ENCODE measurements at places on chromosomes 1 and 21.

DNA sequence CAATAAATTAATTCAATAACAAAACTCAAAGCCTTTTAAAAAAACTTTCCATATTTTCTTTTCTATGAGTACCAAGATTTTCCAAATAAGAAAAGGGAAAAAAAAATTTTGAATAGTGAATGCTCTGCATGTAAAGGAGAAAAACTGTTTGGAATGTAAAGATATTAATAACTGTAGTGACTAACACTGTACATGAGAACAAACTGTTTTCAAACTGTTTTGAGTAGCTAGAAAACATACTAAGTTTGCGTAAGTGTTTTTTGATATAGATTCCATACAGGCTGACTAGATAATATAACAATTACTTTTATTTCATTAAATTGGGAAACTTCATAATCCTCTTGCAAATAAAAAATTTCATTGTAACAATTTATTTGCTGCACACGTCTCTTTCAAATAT lies 150.5 kb downstream of the DPYD start:
- ATAC-seq, result no peak

GRCh38 chr1:54581621-54582035 lies 33.6 kb downstream of the ACOT11 start:
- ATAC-seq, result peak; percentile 97

GRCh38 chr1:246569248-246570238 lies 3.3 kb downstream of the CNST start:
- no peak for ATAC-seq

DNA sequence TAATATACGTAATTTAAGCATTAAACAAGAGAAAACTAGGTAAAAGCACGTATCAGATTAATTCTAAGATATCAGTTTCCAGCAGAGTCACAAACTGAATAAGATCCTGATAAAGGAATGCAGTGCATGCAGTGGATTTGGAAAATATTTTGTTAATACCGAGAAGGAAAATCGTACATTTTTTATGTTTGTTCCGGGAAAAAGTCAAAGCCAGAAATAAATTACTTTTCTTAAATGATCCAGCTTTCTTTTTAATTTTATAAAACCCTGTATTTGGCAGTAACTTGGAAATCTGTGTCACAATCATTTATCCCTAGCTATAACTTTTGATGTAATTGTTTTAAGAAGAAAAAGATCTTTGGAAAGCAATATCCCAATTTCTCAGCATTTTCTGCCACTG lies 955 bp downstream of the PALMD start:
- ATAC-seq, result no peak

GRCh38 chr1:108862698-108863477 lies 6.0 kb upstream of the AKNAD1 start:
- ATAC-seq, result no peak
